ENCODE measurements at places on chromosomes 4 and X.

- no peak for DNase-seq
These were observed 49.2 kb downstream of the VSIG4 start for GRCh38 chrX:65990702-65991101.

DNA sequence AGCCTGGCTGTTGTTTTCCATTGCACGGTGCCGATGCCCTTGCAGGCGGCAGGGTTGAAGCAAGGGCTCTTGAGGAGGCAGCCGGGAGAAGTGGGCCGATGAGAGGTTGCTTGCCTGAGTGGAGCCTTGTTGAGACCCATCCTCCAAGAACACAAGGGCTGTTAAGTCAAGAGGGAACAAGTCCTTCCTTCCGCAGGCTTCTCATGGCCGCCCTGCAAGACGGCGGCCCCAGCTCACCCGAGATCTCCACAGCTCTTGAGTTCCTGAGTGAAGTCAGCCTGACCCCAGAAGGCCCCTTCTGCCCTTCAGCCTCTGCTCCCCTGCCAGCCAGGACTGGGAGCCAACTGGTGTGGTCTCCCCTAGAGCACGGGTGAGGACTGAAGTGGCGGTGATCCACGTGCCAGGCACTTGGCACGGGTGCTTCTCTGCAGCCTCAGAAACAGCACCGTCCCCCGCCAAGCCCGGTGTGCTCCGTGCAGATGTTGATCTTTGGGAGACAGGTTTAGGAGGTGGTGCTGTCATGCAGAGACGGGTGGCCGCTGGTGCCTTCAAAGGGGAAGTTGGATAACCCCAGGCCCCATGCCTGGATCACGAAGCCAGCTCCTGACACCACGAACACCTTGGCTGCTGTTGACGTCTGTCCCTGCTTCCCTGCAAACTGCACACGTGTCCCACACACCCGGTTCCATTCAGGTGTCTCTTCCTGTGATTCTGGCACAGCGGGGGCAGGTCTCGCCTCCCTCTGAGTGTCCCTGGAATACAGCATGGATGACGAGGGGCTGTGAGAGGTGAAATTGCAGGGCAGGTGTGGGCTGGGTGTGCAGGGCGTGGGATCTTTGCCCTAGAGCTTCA, 164.4 kb upstream of the PSAPL1 start:
- no peak for DNase-seq

DNA sequence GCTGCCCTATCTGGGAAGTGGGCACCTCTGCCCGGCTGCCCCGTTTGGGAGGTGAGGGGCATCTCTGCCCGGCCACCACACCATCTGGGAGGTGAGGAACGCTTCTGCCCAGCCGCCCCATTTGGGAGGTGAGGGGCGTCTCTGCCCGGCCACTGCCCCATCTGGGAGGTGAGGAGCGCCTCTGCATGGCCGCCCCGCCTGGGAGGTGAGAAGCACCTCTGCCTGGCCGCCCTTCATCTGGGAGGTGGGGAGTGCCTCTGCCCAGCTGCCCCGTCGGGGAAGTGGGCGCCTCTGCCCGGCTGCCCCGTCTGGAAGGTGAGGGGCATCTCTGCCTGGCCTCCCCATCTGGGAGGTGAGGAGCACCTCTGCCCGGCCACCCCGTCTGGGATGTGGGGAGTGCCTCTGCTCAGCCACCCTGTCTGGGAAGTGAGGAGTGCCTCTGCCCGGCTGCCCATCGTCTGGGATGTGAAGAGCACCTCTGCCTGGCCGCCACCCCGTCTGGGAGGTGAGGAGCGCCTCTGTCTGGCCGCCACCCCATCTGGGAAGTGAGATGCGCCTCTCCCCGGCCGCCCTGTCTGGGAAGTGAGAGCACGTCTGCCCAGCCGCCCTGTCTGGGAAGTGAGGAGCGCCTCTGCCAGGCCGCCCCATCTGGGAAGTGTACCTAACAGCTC, 9.8 kb downstream of the PABPC1L2A start:
- DNase-seq = no peak

GRCh38 chr4:150126864-150127203, 48.6 kb downstream of the DCLK2 start:
- no peak for DNase-seq

DNA sequence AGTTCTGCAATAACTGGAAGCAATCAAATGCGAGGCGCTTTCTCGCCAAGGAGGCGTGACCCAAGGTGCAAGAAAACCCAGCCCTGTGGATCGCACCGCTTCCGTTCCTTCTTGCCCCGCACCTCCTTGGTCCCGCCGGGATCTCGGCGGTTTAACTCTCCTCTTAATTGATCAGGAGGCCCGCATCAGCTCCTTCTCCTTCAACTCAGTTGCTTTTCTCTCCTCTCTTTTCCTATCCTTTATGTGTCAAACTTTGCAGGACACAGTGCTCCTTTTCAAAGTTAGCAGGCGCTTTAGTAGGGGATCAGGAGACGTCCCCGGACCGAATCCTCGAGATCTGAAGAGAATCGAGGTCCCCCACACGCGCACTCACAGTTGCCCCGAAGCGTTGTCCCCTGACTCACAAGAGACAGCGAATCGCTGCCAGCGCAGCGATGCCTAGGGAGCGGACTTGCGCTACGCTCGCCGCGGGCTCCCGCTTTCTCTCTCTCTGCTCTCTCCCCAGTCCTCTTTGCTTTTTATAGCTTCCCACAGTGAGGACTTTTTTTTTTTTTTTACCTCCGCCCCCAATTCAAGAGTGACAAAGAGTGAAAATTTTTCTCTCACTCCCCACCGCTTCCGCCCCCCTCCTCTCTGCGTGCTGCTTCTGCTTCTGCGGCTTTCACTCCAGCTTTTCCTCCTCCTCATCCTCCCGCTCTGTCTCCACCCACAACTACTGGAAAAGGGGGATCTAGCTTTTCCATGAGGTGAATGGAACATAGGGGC, at the start of gene DKK2:
DKK2 (minus strand) TSS at position 495 of the 765 bp plus-strand sequence. CDS start 722 bp downstream, outside the sequence.
- DNase-seq = no peak

Measured in stimulated activated CD4-positive, alpha-beta T cell treated with anti-CD3 and anti-CD28 coated beads, Interleukin-1b, Interleukin-23, amount 100 ng/mL, for 24 hours (primary cell).